ENCODE measurements at places on chromosomes 1 and 21. TPM values are rescaled to one million over a fixed set of nuclear protein-coding genes. Genes with fewer than 3 reads are reported as not detected.
A peak's percentile ranks its signal among the peaks of the same experiment; 100 is the strongest.

GRCh38 chr1:1020000-1020404 lies at the start of gene AGRN:
Gene AGRN, plus strand, starts transcription at chr1:1020120. Its CDS starts 53 bp downstream, at chr1:1020173.
- peaks cover 58% of the 10 kb centered on the region for H3K4me1 ChIP-seq
- H3K27me3 ChIP-seq, result no peaks in the 10 kb centered on the region
- H3K4me3 ChIP-seq, result peak within 1 kb of the TSS; percentile 65
- H3K36me3 ChIP-seq, result no peaks in the 10 kb centered on the region
- H3K27ac ChIP-seq, result peak within 1 kb of the TSS; percentile 97
- no peak for DNase-seq

- H3K27me3 ChIP-seq, result peaks cover 9% of the 10 kb centered on the region
- no peak overlapping the region for H3K27ac ChIP-seq
- no peak for DNase-seq
These were observed 5.4 kb upstream of the DISP3 start for GRCh38 chr1:11473491-11474034.

DNA sequence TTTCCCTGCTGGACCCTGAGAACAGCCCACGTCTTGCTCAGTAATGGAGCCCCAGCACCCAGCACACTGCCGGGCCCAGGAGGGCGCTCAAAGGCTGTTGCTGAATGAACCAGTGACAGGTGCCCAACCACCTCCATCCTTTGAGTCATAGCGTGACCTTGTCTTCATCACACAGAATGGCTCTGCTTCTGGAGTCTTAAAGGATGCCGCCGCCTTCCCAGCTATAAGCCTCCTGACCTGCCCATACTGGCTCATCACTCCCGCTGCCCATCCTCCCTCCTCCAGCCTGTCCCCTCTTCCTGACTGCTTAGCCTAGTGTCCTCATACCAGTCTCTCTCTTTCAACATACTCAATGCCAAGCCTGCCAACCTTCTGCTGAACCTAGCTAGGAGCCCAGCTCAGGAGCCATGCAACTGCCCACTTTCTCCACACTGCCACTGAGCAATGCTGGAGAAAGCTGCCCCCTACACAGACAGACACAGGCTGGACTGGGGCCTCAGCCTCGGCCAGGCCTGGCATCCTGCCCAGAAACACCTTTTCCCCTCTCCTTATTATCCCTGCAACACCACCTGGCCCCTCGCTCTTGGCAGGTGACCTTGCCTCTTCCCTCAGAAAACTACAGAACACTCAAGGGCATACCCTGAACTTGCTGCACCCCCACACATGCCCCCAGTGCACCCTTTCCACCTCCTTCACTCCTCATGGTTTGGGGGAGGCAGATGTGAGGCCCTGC lies 14.1 kb downstream of the TTC39A start:
- H3K27me3 ChIP-seq, result no peaks in the 10 kb centered on the region
- H3K27ac ChIP-seq, result no peak overlapping the region
- no peaks in the 10 kb centered on the region for H3K36me3 ChIP-seq

MR1 gene
- total RNA-seq, result 10.6 TPM

DNA sequence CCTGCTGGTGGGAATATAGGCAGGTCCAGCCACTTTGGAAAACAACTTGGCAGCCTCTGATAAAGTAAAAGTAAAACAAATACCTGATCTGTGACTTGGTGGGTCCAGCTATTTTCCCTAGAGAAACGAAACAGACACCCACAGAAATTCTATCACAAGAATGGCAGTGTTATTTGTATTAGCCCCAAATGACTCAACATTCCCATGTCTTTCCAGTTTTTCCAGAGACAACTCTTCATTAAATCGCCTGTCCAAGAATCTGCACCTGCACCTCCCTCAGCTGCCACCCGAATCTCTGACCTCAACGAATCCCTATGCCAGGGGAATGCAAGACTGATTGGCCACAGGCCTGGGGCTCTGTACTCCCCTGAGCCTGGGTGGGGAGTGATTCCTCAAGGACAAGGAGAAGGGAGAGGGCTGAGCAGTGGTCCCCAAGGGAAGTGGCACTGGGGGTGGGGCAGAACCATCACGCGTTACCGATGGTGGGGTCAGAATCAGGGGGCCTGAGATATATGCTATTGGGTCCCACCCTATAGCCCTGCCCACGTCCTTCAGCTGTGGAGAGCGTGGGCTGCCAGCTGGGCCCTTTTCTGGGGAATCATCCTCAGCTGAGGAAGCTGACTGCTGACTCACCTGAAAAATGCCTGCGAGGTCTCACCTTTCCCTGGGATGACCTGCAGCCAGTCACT lies 553.0 kb downstream of the PTPRU start:
- H3K27ac ChIP-seq, result no peak overlapping the region
- no peaks in the 10 kb centered on the region for H3K27me3 ChIP-seq
- H3K4me3 ChIP-seq, result no peak overlapping the region

SPRR2E gene
- total RNA-seq, result 4.0 TPM

DNA sequence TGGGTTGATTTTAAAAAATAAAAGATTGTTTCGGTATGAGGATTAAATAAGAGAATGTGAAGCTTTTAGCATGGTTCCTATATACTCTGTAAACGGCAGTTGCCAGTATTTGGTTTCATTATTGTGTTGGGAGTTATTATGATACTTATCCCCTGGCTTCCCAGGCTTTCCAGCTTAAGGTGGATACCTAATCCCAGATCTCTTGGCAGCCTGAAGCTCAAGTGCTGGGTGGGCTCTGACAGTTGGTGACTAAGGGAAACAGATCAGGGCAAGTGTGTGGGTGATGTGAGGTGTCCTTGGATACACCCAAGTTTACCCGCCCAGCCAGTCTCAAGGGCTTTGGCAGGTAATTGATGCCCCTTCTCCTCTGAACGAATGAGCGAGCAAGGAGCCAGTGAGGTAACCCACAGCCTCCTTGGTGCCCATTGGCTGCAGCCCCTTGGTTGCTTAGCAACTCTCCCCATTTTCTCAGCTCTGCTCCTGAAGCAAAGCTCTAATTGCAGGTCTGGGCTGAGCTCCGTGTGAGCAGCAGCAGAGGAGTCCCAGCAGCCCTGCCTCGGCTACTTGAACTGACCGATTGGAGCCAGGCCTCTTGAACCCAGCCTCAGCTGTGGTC lies 6.1 kb downstream of the IPO13 start:
- peaks cover 19% of the 10 kb centered on the region for H3K36me3 ChIP-seq
- H3K27ac ChIP-seq, result no peak overlapping the region
- H3K27me3 ChIP-seq, result no peaks in the 10 kb centered on the region
- H3K4me3 ChIP-seq, result no peak overlapping the region

GRCh38 chr1:7642781-7643529 lies 128.1 kb upstream of the VAMP3 start:
- DNase-seq, result no peak
- H3K27ac ChIP-seq, result no peak overlapping the region
- no peak overlapping the region for H3K4me3 ChIP-seq
- H3K4me1 ChIP-seq, result peaks cover 20% of the 10 kb centered on the region
- no peaks in the 10 kb centered on the region for H3K27me3 ChIP-seq

ACTA1 gene
- total RNA-seq, result 0.19 TPM

DNA sequence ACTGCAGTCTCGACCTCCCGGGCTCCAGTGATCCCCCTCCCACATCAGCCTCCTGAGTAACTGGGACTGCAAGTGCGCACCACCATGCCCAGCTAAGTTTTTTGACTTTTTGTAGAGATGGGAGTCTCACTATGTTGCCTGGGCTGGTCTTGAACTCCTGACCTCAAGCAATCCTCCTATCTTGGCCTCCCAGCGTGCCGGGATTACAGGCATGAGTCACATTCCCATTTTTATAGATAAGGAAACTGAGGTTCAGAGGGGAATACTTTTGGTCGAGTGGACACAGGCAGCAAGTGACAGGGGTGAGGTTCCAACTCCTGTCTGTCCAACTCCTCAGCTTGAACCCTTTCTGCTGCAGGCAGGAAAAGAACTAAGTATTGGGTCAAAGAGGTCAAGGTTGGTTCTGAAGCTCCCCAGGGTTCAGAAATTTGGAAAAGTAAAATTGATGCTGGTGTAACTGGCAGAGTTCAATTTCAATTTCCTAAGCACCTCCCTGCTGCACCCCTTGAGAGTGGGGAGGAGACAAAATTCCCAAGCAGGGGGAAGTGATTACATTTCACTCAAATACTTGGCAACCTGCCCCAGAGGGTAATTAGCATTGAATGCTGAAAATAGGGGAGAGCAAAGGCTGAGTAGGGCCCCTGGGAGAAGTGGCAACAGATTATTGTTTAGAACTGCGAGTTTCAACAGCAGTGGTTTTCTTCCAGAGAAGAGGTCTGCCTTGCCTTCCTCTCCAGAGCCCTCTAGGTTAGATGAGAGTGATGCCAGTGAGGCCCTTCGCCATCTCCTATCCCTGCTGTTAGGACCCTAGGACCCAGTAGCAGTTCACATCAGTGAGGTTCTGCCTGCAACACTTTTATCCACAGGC lies 17.5 kb upstream of the ALPL start:
- peaks cover 3% of the 10 kb centered on the region for H3K4me1 ChIP-seq
- H3K27me3 ChIP-seq, result no peaks in the 10 kb centered on the region
- no peak overlapping the region for H3K4me3 ChIP-seq
- no peaks in the 10 kb centered on the region for H3K36me3 ChIP-seq
- no peak for DNase-seq
- no peak overlapping the region for H3K27ac ChIP-seq

- H3K4me3 ChIP-seq, result no peak overlapping the region
- no peaks in the 10 kb centered on the region for H3K36me3 ChIP-seq
- no peaks in the 10 kb centered on the region for H3K27me3 ChIP-seq
- peak; percentile 14 for DNase-seq
These were observed 30.0 kb upstream of the S100A7 start for GRCh38 chr1:153490272-153491051.

DNA sequence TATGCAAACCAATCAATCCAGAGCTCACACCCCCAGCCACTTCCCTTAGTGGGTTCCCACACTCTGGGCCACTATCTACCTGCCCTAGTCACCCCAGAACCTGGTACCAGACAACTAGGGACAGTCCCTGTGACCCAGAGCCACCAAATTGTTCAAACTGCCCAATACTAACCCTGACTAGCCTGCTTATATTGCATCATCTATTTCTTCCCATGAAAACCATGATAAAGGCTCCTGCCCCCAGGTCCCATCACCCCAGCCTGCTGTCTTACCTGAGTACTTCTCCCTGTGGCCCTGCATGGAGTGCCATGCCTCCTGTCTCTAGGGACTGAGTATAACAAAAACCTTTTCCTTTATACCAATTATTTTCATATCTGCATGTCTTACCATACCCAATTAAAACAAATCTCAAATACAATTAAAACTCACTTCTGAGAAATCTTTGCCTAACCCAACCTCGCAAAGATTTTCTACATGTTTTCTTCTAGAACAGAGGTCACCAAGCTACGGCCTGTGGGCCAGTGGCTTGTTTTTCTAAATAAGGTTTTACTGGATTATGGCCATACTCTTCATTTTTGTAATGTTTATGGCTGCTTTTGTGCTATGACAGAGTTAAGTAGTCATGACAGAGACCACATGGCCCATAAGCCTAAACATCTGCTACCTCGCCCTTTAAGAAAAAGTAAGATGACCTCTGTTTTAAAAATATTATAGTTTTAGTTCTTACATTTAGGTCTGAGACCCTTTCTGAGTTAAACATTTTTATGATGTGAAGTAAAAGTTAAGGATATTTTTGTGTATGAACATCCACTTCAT lies 31.0 kb upstream of the NID1 start:
- no peaks in the 10 kb centered on the region for H3K36me3 ChIP-seq
- no peak for DNase-seq
- H3K4me1 ChIP-seq, result no peaks in the 10 kb centered on the region

DNA sequence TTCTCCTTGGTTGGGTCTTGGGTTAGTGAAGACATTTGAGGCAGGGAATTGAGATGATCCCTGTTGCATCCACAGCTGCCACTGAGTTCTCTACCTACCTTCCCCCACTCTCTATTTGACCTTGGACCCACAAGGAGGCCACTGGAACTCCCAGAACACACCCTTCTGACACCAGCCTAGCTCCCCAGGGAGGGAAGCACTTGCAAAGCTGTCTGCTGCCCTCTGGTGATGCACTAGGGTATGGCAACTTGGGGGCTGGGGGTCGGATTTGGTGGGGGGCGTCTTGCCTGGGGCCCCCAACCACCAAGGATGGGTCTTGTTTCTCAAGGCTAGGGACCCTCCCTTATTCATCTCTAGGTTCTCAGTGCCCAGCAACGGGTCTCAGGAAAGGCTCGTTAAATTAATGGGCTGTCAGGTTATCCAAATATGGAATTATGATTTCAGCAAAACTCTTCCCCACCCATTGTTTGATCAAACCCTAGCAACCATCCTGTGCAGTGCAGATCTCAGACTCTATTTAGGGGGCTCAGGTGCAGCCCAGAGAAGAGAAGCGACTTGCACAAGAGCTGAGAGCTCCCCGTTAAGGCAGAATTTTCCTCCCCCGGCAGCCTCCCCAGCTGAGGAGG lies 177.8 kb upstream of the KLHDC7A start:
- H3K4me1 ChIP-seq, result no peaks in the 10 kb centered on the region
- H3K36me3 ChIP-seq, result no peaks in the 10 kb centered on the region

DNA sequence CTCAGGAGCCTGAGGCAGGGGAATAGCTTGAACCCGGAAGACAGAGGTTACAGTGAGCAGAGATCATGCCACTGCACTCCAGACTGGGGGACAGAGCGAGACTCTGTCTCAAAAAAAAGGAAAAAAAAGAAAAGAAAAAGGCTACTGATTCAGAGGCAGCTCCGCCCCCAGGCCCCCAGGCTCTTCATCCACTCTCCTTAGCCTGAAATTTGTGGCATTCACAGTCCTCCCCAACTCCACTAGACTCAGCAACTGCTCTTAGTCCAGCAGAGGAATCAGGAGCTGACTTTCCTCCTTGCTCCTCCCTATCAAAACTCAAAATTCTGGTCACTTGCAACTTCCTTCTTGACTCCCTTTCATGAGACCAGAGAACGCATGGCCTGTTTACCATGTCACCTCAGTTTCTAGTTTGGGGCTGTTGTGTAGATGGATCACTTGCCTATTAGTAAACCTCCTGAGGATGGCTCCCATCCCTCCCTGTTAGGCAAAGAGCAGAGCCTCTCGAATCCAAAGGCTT lies 27.1 kb downstream of the PCAT6 start:
- no peaks in the 10 kb centered on the region for H3K27me3 ChIP-seq
- peaks cover 49% of the 10 kb centered on the region for H3K4me1 ChIP-seq
- no peaks in the 10 kb centered on the region for H3K36me3 ChIP-seq
- peak overlapping the region; percentile 65 for H3K27ac ChIP-seq
- H3K4me3 ChIP-seq, result no peak overlapping the region

GRCh38 chr1:152461544-152461943 lies 47.5 kb upstream of the CRNN start:
- DNase-seq, result no peak
- H3K4me3 ChIP-seq, result no peak overlapping the region
- no peaks in the 10 kb centered on the region for H3K4me1 ChIP-seq
- no peak overlapping the region for H3K27ac ChIP-seq
- no peaks in the 10 kb centered on the region for H3K27me3 ChIP-seq
- H3K36me3 ChIP-seq, result no peaks in the 10 kb centered on the region

DNA sequence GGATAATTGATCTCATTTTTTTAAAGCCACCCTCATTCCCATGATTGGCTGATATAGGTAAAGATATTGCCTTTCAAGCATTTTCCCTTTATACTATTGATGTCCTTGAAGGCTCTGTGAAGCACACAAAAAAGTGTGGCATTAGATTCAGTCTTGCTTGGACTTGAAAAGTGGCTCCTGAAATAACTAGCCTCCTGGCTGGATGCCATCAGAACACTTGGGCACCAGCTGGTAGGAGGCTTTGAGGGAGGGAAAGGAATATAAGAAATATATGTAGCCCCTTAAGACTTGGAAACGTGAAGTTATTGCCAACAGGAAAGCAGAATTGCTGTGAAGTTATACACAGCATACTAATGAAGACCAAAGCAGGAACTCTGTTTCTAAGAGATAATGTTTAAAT lies 14.1 kb downstream of the MTR start:
- H3K4me3 ChIP-seq, result no peak overlapping the region
- H3K36me3 ChIP-seq, result no peaks in the 10 kb centered on the region
- no peak overlapping the region for H3K27ac ChIP-seq
- H3K4me1 ChIP-seq, result peaks cover 6% of the 10 kb centered on the region
- H3K27me3 ChIP-seq, result no peaks in the 10 kb centered on the region

GRCh38 chr1:227869279-227869842 lies 53.9 kb downstream of the PRSS38 start:
- H3K27ac ChIP-seq, result no peak overlapping the region
- no peaks in the 10 kb centered on the region for H3K27me3 ChIP-seq
- DNase-seq, result no peak
- H3K36me3 ChIP-seq, result no peaks in the 10 kb centered on the region
